Tongue (tissue), 3 donors: ENCODE measurements at places on chromosomes 4 and X. TPM values are rescaled to one million over a fixed set of nuclear protein-coding genes. Genes with fewer than 3 reads are reported as not detected.

The NLGN3 gene
- total RNA-seq = 3.7 TPM

The SUPT20HL1 gene
- not detected for total RNA-seq

The PABPC1L2A gene
- total RNA-seq = not detected

The LCORL gene
- total RNA-seq = 30.4 TPM

The SPANXB1 gene
- not detected for total RNA-seq

The UGT2B15 gene
- total RNA-seq = not detected

The ALAS2 gene
- total RNA-seq = 26.3 TPM

The ANK2 gene
- 371 TPM for total RNA-seq

The SASH3 gene
- 1.5 TPM for total RNA-seq

The FGFBP1 gene
- total RNA-seq = 5.7 TPM

The AWAT2 gene
- not detected for total RNA-seq

The DNASE1L1 gene
- total RNA-seq = 49.2 TPM

The LNX1 gene
- 10.7 TPM for total RNA-seq

The STK32B gene
- 3.5 TPM for total RNA-seq

The SPATA18 gene
- 3.6 TPM for total RNA-seq

The BST1 gene
- total RNA-seq = 4.7 TPM

The DRP2 gene
- total RNA-seq = 2.1 TPM

The NHS gene
- 3.5 TPM for total RNA-seq

The HEPH gene
- 19.0 TPM for total RNA-seq

The VGLL1 gene
- total RNA-seq = not detected

The AKAP14 gene
- total RNA-seq = 0.41 TPM

The SMIM10L2A gene
- total RNA-seq = 1.4 TPM

The RPL39 gene
- 4,418 TPM for total RNA-seq

The ARHGAP6 gene
- 9.2 TPM for total RNA-seq

The NAP1L3 gene
- 9.1 TPM for total RNA-seq

The MAGEA2 gene
- not detected for total RNA-seq

The HPSE gene
- total RNA-seq = 1.0 TPM

The SSX2 gene
- not detected for total RNA-seq

The TEX13B gene
- not detected for total RNA-seq

The NHSL2 gene
- 10.2 TPM for total RNA-seq

The RBMXL3 gene
- total RNA-seq = not detected

The EREG gene
- 0.72 TPM for total RNA-seq

The ZMAT1 gene
- total RNA-seq = 3.7 TPM

The PAK3 gene
- total RNA-seq = 5.5 TPM

The PCDH18 gene
- 95.8 TPM for total RNA-seq

The ALB gene
- total RNA-seq = not detected

The CFAP97 gene
- total RNA-seq = 33.7 TPM

The PGAM4 gene
- total RNA-seq = not detected

The CCDC120 gene
- total RNA-seq = 2.7 TPM

The SETD7 gene
- 79.9 TPM for total RNA-seq

The PPEF2 gene
- 0.10 TPM for total RNA-seq

The MECP2 gene
- 37.5 TPM for total RNA-seq

The PNMA3 gene
- 1.2 TPM for total RNA-seq

The SLC16A2 gene
- total RNA-seq = 17.1 TPM

The CYBB gene
- total RNA-seq = 9.3 TPM

The TMSB15A gene
- total RNA-seq = 8.9 TPM

The MAGEB2 gene
- not detected for total RNA-seq

The KLHL13 gene
- total RNA-seq = 90.3 TPM

The AFF2 gene
- total RNA-seq = 3.1 TPM
